ENCODE measurements at places on chromosomes 1 and 21.

- no peak for DNase-seq
Observed at GRCh38 chr21:31176080-31176551, 137.8 kb upstream of the KRTAP19-8 start.

GRCh38 chr1:170273291-170274130 is 127.8 kb downstream of the NTMT2 start:
- DNase-seq: no peak

DNA sequence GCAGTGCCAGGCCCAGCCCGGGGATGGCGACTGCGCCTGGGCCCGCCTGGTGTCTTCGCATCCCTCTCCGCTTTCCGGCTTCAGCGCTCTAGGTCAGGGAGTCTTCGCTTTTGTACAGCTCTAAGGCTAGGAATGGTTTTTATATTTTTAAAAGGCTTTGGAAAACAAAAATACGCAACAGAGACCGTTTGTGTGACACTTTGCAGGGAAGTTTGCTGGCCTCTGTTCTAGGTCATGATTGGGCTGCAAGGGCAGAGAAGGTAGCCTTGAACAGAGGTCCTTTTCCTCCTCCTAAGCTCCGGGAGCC is 719 bp downstream of the SOD1 start:
- no peak for DNase-seq

DNA sequence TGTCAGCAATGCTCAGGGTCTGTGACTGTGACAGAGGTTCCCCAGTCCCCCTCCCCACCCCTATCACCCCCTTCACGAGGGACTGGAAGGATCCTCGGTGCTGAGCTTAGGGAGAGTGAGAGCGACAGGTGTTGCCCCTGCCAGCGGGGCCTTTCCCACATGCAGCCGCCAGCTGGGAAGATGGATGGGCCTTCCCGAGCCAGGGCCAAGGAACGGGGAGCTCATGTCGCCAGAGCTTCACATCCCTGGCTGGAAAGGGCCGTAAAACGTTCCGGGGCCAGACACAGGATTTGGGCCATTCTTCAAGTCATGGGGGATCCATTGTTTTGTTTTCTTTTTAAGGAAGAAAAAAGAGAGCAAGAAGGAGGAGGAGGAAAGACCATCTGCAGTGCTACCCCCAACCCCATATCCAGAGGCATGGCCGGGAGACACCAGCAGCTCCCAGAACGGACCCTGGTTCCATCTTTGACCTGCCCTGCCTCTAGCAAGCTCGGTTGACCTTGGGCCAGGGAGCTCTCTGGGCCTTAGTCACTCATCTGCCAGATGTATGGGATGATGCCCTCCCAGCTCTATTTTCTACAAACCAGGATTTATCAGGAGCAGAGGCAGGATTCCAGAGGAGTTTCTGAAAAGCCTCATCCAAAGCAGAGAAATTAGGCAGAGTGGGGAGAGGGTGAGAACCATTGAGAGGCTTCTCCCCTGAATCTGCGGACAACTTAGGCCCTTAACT is 54.1 kb downstream of the TAS1R2 start:
- no peak for DNase-seq

- DNase-seq: no peak
Observed at GRCh38 chr1:158186180-158186579, 5.5 kb downstream of the CD1D start.

DNA sequence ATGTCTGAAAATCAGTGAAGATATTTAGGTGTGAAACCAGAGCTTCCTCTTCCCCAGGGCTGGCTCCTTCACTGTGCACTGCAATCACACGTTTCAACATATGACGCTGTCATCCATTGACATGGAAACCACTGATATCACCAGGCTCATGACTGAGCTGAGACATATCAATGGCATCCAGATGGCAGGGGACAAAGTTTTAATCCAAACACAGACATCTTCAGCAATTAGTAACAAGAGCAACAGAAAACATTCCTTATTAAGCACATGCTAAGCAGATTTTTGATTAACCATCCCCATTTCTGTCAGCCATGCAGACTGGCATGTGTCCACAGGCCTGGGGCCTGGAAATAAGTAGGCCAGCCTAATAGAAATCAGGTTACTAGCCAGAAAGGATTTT is 108.0 kb upstream of the ADAR start:
- DNase-seq: no peak

DNA sequence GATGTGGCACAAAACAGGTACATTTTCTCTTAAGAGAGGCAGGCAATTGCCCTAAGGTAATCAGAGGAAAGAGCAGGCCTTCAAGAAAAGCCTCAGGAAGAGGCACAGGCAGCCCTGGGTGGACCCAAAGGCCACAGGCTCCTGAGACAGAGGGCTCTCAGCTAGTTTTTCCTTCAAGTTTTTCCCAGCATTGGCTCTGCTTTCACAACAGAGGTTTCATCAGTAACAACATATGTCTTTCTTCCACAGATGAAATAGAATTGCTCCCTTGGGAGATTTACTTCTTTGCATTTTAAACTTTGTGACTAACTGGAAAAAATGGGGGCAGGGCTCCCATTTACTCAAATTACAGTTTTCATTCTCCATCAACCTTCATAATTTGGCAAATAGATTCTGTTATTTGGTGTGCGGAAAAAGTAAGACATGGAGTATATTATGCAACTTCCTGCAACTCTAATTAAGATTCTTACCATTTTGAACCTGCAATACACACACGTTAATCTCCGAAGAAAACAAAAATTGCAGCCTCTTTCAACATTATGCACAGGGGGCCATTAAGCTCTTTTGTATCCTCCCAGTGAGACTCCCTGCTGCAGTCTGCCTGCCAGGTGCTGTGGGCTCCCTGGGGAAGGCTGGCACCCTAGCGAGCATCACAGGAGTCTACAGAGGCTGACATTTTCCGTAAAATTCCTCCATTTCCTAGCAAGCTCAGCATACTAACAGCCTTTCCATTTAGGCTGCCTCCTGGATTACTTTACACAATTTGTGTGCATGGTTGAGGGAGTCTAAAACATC is 282.3 kb downstream of the USH2A start:
- no peak for DNase-seq

DNA sequence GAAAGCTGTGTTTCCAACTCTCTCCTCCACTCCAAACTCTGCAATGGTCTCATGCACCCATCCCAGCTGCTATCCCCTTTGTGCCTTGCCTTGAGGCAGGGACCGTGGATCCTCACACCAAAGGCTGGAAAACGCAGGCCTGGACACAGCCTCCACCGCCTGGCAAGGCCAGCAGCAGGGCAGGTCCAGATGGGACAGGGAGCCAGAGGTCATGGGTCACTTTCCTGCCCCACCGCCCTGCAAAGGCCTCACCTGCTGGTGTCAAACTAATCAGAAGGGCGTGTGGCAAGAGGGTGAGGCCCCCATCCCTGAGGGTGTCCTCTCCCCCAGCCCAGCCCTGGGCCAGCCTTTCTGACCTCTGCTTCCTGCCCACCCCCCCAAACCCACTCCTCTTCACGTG is 106.3 kb downstream of the PAX7 start:
- DNase-seq: no peak

GRCh38 chr1:37410815-37411214 is 63.6 kb upstream of the ZC3H12A start:
- DNase-seq: no peak

DNA sequence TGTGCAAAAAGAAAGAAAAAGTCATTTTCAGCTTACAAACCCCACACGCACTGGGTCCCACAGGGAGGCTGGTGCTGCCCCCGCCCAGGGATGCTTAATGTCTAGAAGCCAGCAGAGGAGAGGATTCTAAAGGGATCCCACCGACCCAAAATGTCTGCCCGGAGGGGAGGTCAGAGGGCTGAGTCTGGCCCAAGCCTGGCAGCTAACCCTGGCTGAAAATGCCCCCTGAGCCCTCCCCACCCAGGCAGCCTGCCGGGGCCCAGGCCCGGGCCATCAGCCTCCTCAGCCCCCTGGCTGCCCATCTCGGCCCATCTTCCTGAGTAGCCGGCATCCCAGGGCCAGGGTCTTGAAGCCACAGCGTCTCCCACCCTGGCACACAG is 33.5 kb downstream of the ACOT7 start:
- no peak for DNase-seq

DNA sequence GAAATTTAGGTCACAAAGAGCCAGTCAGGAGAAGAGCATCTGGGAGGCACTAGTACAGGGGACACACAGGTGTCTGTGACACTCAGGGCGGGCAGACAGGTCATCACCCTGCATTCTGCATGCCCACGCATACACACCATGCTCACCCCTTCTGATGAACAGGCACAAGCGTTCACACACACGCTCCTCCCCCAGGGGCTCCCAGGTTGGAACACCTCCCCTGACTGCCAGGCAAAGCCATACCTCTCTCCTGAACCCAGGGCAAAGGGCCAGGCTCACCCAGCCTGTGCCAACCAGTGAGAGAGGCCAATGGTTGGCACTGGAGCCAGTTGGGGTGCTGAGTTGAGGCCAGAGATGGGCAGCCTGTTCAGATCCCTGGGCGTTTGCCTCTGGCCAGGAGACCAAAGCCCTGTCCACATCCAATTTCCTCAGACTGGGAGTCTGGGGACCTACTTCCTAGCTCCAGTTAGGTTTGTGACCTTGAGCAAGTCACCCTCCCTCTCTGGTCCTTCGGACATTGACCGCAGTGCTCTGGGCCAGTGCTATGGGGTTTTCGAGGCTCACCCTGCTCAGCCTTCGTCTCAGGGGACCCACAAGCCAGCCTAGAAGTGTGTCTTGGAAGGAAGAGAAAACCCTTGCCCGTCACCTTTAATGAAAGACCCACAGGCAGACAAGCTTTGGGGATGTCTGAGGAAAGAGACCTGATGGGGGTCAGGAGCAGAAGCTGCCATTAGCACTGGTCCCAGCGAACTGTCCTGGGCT is 5.8 kb upstream of the LAD1 start:
- DNase-seq: no peak

DNA sequence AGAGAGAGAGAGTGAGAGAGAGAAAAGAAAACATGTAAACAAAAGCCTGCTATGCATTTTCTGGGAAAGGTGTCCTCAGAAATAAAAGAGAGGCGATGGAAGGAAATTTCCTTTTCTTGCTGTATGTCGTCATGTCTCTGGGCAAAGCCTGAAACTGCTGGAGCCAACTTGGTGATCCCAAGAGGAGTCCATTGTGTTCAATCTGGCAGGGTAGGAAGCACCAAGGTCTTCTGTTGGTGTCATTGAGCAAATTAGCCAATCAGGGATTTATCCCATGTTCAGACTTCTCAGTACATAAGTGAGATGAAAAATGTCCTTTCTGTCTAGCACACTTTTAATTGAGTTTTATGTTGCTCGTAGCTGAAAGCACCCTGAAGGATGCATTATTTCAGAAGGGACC is 260.0 kb upstream of the KAZN start:
- no peak for DNase-seq

- no peak for DNase-seq
Observed at GRCh38 chr1:212669600-212669999, 30.0 kb downstream of the BATF3 start.

- DNase-seq: no peak
Observed at GRCh38 chr1:108511764-108512163, 48.1 kb upstream of the EEIG2 start.

DNA sequence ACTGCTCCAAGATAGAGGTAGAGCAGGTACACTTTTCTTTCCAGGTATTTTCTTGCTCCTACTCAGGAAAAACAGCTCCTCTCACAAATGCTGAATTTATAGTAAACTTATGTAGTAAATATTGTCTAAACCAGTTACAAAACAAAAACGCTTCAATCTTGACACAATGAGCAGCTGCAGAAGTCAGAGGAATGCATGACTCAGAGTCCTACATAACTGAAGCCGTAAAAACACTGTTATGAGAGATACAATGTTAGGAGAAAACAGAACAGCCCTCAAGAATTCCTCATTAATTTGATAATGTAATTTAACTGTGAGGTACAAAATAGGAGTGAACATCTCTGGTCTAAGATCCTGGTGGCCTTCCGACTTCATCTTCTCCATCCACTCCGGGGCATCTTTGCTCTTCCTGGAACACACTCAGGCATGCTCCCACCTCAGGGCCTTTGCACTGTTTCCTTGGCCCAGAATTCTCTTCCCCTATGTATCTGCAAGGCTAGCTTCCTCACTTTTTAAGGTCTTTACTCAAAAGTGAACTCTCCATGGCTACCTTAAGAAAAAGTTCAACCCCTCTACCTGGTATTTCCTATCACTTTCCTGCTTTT is 138.5 kb downstream of the SLC45A1 start:
- DNase-seq: no peak

DNA sequence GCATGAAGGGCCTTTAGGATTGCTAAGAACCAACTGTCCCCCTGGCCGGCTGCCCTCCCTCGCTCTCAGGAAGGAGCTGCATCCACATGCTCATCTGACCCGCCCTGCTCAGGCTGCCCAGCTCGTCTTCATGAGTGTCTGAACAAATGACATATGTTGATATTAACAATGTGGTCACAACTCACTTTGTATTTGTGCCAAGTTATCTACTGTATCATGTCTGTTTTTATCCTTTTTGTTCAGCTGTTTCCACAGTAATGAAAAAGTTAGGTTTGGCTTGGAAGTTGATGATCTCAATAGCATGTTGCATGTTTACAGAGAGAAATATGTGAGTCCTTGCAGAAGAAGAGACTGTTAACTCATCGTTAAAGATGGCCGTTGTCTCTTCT is 75.1 kb downstream of the PHTF1 start:
- DNase-seq: no peak

GRCh38 chr1:28761189-28761588 is 24.4 kb downstream of the YTHDF2 start:
- DNase-seq: no peak

DNA sequence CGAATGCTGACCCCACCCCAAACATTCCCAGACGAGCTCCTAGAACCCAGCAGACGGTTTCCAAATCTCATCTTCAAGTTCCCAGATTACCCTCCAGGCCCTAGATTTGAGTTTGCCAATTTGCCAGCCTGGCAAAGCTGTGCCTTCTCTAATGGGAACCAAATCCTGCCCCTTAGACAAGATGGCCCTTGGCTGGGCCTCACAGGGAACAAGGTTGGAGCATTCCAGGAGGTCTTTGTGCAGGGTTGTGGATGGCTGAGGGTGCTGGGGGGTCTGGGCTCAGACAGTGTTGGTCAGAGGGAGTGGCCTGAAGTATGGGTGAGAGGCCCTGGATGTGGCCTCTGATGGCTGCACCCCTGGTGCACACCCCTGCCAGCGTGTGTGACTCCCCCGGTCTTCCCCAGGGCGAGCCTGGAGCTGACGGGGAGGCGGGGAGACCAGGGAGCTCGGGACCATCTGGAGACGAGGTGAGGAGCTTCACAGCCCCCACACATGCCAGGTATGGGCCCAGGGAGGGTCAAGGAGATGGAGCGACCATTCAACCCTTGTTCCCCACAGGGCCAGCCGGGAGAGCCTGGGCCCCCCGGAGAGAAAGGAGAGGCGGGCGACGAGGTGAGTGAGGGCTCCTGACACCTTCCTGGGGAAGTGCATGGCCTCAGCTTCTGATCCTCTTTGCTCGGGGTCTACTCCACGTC is 10.2 kb downstream of the COL6A1 start:
- DNase-seq: no peak

- DNase-seq: no peak
Observed at GRCh38 chr1:156624814-156625435, 5.7 kb downstream of the HAPLN2 start.

DNA sequence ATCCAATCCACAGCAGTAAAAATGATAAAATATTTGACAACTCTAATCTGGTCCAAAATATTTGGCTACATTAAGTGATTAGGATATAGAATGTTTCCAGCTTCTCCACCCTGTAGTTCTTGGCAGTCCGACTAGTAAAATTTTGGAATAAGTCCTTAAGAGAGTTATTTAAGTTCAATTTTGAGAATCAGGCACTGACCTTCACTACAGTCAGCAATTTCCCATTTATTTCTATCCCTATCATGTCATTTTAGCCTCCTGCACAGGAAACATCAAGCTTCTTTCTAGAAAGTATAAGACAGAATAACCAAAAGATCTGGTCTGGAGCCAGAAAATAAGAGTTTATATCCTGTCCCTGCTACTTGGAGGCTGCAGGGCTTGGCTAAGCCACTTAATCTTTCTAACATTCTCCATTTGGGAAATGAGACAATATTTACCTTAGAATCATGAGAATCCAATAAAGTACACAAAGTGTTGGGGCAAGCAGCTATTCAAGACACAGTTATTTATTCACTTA is 162.2 kb downstream of the DPYD start:
- DNase-seq: no peak

All from GM10248 (cell line).